ENCODE measurements at places on chromosomes 4 and X.

DNA sequence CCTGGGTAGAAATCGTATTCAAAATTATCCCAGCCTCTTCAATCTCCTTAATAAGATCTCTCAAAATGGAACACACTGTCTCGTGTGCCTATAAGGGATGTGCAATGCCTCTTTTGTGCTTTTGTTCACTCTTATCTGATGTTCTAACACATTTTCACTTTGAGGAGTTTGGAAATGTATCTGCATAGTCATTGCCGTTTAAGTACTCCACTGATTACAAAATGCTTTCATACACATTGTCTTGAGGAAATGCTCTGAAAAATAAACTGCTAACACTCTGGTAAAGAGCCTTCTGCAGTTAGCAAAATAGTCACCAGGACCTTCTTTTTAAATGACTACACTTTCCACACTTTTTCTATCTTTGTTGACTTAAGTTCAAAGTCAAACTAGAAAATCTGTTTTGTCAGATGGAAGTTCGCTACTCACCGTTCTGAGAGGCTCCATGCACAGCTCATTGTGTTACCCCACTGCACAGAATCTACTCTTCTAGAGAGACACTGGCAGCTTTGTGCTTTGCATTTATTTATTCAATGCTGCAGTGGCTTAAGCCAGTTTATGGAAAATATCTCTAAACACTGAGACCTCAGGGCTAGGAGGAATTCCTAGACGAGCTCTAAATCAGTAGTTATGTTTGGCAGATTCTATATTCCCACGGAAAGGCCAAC is 159.0 kb downstream of the CHIC2 start:
- no peak for DNase-seq

DNA sequence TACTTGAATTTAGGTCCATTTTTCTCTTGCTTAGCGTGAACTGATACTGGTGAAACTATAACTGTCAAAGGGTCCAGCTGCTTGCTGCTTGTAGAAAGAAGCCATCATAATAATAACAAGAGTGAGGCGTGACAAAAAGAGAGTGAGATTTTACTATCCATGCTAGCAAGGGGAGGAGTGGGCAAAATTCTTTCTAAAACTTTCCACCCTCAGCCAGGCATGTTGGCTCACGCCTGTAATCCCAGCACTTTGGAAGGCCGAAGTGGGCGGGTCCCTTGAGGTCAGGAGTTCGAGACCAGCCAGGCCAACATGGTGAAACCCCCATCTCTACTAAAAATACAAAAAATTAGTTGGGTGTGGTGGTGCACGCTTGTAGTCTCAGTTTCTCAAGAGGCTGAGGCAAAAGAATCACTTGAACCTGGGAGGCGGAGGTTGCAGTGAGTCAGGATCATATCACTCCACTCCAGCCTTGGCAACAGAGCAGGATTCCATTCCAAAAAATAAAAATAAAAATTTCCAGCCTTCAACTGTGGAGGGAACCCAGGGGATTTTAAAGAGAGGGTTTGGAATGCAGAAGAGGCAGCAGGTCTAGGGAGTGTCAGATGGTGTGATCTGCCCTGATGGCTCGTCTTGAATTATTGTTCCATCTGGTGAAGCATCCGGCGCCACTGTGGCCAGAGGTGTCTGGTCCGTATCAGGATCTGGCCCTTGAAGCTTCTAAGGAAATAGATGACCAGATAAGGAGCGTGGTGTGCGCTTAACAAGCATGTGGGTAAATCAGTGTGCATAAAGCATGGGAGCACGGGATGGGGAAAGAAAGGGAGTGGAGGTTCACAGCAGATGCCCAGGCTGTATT is 51.8 kb downstream of the LRP2BP start:
- DNase-seq = no peak

- no peak for DNase-seq
Measured at GRCh38 chr4:7984286-7984925, 44.7 kb upstream of the AFAP1 start.

GRCh38 chrX:119759248-119759766 is 919 bp downstream of the SOWAHD start:
- DNase-seq = no peak

GRCh38 chrX:134948333-134949241 is 42.2 kb upstream of the SMIM10 start:
- no peak for DNase-seq

DNA sequence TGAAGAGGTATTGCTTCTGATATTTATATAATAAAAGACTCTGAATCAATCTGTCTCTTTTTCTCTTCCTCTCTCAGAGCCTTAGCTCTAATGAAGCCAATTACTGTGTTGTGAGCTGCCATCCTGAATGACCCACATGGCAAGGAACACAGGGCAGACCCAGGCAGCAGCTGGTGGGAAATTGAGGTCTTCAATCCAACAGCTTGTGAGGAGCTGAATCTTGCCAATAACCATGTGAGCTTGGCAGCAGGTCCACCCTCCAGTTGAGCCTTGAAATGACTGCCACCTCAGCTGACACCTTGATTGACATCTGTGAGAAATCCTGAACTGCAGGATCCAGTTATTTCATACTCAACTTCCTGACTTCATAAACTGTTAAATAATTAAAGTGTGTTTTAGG is 149.4 kb downstream of the NDST4 start:
- DNase-seq = no peak

- DNase-seq = no peak
Measured at GRCh38 chr4:127006446-127006877, 626.3 kb upstream of the INTU start.

- no peak for DNase-seq
Measured at GRCh38 chr4:94446386-94446785, 5.4 kb upstream of the PDLIM5 start.

- DNase-seq = no peak
Measured at GRCh38 chr4:5019796-5020195, 538 bp upstream of the CYTL1 start.
